Hypothalamus (tissue), 51 donors: ENCODE measurements at places on chromosomes 4 and X.

GRCh38 chr4:175986-176385, 51.7 kb downstream of the ZNF718 start:
- DNase-seq = no peak

DNA sequence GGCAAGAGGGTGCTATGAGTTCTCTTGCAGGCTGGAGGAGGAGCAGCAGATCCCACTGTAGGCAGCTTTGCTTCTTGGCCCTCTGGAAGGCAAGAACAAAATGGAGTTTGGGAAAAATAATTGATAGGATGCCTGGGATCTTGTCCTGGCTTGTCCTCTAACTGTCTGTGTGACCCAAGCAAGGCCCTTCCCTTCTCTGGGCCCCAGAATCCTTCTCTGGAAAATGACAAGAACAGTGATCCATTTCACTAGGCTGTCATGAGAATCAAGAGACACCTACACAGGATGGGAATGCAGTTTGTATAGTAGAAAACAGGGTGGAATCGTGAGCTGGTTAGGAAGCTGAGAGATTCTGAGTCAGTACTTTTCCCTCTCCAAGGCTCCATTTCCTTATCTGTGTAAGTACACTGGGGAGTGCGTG, 133.3 kb downstream of the PJA1 start:
- DNase-seq = no peak

DNA sequence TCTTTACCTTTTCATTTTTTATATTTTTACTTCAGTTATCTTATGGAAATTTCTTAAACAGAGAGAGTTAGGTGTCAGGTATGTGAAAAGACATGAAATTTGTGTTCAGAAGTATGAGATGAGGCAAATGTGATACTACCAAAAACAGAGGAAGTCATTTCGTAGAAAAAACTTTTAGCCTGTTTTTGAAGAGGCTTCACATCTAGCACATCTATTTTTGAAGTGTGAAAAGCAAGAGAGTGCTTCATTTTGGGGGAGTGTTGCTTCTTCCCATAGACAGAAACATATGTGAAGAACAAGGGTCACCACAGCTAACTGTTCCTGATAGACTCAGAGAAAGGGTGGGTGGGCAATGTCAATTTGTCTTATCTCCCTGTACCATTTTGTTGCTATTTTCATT, 125.3 kb downstream of the TET2 start:
- DNase-seq = no peak

- no peak for DNase-seq
Measured at GRCh38 chrX:24153178-24153795, 3.8 kb downstream of the ZFX start.

GRCh38 chr4:94305466-94306225, 37.0 kb downstream of the HPGDS start:
- no peak for DNase-seq

DNA sequence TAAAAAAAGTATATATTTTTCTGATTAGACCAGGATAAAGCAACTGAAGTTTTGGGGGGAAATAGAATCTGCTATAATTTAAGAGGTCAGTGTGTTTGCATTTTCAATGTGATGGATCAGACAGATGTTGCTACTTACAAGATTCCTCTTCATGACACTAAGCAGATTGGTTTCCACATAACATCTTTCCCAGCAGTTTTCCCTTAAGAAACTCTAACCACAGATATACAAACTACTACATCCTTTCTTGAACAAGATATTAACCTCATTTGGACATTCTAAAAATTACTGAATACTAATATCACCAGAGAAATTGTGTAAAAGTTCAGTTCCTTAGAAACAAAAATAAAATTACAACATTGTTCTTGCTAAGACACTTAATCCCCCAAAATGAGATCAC, 106.7 kb upstream of the GUCY1A1 start:
- DNase-seq = no peak
